ENCODE measurements at places on chromosomes 2 and 18.

- DNase-seq: no peak
These were observed 787.9 kb upstream of the RAB6C start for GRCh38 chr2:129191530-129191929.

DNA sequence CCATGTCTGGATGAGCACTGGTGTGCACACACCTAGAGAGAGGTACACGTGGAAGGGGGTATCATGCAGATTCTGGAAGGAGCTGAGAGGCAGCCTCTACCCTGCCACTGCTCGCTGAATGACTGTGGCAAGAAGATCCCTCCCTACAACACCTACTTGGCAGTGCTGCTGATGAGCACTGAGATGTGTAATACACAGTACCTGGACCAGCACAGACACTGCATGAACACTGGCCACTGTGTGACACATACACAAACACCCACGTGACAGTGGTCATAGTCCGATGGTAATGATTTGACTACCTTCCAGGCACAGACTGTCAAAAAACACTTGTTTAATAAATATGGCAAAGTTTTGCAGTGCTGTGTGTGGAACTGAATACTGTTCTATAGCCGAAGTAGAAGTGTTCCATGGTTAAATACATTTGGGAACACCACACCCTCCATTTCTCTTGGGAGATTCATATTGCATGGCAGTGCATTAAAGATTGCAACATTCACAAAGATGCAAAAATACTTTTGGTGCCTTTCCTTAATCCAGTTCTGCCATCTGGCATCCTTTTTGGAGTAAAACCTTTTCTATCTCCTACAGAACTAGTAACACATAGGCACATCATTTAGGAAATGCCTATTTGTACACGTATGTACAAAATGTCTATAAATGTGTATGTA lies 29.6 kb downstream of the MRPS5 start:
- no peak for DNase-seq

DNA sequence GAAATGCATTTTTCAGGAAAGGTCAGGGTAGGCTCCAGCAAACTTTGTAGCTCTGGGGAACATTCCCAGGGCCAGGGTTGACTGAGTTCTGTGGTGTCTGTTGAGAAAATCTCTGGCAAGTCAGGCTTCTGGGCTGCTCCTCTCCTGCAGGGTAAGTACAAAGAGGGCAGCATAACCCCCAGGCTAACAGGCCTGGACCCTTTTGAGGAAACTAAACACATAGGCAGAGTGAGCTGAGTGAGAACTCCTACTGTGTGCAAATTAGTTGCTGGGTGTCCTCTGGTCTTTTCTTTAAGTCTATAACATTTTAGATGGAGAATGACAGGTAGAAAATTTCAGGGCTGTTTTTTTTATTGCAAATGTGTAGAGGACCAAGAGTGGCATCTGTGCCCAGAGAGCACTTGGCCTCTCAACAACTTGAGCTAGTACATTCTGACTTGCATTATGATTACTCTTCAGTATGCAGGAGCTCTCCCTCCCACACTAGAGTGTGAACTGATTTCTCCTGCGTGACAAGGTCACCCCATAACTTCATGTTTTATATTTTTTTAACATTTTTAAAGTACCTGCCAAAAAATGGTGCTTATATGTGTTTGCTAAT lies 49.9 kb downstream of the GPR39 start:
- no peak for DNase-seq

GRCh38 chr2:55109219-55109891 lies 59.1 kb upstream of the RTN4 start:
- DNase-seq: no peak

DNA sequence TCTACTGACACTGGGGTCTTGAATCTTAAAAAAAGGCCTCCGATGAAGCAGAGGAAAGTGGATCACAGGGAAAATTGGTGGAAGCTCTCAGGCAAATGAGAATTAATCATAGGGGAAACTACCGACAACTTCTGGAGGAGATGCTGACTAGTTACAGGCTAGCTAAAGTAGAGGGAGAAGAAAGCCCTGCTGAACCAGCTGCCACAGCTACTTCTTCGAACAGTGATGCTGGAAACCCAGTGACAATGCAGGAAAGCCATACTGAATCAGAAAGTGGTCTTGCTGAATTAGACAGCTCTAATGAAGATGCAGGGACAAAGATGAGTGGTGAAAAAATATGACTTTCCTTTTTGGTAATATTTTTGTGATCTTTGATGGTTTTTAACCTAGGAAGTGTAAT lies 44.9 kb upstream of the SLC3A1 start:
- no peak for DNase-seq

- no peak for DNase-seq
These were observed 617.0 kb downstream of the LRP1B start for GRCh38 chr2:141513853-141514252.

DNA sequence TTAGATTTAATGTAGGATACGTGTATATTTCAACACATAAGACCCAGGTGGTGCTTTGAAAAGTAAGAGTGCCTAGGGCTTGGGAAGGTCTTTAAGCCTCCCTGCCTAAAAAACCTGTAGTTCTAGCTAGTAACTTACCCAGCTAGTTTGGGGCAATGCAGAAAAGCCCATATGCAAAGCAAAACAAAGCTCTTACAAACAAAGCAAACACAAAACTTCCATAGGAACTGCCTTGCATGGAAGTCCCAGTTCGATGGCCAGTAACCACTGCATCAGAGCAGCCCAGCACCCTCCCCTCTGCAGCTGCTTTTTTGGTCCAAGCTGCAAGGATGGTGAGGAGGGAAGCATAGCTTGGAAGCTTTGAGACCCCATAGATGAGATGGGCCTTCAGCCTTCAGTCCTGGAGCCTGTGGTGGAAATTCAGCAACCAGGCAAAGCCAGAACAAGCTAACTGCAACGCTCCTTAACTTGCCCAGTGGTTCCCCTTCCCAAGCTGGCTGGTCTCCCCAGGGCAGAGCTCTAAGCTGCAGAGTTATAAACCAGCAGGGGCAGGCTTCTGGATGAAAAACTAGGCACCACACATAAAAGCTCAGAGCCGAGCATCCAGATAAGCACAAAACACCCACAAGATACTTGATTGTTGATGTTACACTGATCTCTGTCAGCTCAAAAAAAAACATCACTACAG lies 16.2 kb downstream of the C2orf76 start:
- no peak for DNase-seq

DNA sequence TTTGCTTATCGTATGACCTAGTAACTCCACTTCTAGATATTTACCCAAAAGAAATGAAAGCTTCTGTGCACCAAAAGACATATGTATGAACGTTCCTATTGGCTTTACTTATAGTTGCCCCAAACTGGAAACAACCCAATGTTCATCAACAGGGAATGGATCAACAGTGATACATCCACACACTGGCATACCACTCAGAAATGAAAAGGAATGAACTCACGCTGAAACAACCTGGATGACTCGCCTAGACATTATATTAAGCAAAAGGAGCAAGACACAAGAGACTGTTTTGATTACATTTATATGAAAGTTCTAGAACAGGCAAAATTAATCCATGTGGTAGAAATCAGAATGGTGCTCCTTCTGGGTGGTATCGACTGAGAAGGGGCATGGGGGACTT lies 18.9 kb downstream of the ADRA2B start:
- DNase-seq: no peak

GRCh38 chr2:128396500-128396891 lies 77.8 kb upstream of the HS6ST1 start:
- no peak for DNase-seq

GRCh38 chr2:9665898-9666297 lies 35.1 kb upstream of the YWHAQ start:
- no peak for DNase-seq

DNA sequence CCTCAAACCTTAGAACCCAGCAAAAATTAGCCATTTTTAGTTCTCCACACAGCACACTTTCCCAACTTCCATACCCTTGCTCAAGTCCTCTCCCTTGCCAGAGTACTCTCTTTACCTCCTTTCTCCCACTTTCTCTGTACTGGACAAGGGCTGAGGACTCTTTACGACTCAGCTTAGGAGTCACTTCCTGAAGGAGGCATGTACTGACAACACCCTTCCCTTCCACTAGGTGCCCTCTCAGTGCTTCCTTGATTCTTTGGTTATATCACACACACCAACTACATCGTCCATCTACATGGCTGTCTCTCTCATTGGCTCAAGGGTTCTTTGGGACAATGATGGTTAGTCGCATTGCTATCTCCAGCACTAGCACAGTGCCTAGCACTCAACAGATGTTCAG lies 5.2 kb upstream of the C18orf63 start:
- no peak for DNase-seq

DNA sequence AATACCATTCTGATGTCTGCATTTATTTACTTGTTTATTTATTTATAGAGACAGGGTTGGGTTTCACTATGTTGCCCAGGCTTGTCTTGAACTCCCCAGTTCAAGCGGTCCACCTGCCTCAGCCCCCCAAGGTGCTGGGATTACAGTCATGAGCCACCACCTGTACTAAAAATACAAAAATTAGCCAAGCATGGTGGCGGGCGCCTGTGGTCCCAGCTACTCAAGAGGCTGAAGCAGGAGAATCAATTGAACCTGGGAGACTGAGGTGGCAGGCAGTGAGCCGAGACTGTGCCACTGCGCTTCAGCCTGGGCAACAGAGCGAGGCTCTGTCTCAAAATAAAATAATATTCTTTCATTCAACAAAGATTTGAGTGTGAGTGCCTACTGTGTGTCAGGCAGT lies 2.0 kb upstream of the ATP8B1 start:
- no peak for DNase-seq

DNA sequence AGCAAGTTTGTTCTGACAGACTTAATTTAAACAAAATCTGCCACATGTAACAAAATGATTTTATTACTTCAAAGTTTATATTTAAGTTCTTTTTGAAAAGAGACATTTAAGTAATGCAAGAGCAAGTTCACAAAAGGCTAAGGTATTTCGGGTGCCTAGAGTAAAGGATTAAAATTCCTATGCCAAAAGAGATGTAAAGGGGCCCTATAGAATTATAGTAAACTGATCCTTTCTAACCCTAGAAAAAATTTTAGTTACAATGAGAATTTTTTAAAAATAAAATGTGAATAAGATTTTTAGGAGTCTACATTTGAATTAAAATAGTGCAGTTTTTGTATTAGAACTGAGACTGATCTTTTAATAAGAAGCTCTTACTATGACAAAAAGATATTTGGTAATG lies 147.1 kb downstream of the PLEKHA3 start:
- DNase-seq: no peak

DNA sequence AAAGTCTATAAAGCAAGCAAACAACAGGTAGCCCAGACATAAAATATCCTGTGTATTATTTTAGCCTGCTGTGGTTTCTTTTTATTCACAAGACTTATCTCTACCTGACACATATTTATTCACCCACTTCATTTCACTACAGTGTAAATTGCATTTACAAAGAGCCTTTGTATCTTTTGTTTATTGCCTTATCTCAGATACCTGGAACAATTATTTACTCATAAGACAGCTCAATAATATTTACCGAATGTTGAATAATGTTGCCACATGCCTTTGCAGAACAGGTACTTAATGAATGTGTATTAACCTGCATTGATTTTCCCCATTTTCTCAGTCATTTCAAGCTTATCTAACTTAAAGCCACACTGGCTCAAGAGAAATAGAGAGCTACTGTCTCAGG lies 603.6 kb downstream of the FBXO15 start:
- no peak for DNase-seq

DNA sequence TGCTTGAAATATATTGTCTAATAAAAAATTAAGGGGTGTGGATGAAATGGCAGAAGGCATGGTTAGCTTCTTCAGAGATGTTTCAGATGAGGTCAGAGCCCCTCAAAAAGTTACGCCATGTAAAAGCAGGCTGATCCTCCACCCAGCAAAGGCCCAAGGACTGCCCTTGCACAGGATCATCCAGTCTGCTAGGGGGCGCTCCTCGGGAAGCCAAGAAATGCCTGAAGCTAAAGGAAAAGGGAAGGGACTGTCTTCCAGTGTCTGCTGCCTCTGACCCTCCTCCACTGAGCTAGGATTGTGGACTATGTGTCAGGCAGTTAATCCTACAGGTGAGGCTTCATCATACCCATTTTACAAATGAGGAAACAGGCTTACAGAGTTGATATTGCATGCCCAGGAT lies 33.8 kb upstream of the TEX51 start:
- no peak for DNase-seq

GRCh38 chr2:144320491-144320890 lies 199.4 kb downstream of the ZEB2 start:
- peak; percentile 35 for DNase-seq

DNA sequence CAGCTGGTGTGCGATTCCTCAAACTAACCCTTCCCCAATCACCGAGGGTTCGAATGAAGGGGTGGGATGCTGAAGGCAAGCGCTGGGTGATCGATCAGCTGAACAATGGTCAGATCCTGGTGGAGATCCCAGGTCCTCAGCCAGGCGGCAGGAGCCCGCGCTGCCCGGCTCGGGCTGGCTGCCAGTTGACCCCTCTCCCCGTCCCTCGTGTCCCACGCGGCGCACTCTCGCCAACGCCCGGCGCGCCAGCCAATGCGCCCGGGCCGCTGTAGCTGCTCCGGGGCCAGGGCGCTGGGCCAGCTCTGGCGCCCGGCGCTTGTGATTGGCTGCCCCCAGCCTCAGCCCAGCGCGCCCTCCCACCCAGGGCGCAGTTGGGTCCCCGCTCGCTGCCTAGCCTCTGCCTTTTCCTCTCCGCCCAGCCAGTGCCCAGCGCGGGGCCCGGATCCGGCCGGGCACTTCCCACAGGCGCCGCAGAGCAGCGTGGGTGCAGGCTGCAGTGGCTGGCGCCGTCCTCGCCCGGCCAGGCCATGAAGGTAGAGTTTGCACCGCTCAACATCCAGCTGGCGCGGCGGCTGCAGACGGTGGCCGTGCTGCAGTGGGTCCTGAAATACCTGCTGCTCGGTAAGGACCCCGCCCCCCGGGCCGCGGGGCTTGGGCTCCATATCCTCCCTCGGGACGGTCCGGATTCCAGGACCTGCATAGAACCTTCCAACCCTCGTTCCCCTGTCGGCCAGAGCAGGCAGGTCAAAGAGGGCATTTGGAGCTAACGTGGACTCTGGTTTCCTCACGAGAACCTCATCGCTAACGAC lies at the start of gene MOGAT1:
Gene MOGAT1, plus strand, starts transcription at position 400 of the 809 bp plus-strand sequence. Its CDS starts 128 bp downstream, at position 528.
- no peak for DNase-seq

DNA sequence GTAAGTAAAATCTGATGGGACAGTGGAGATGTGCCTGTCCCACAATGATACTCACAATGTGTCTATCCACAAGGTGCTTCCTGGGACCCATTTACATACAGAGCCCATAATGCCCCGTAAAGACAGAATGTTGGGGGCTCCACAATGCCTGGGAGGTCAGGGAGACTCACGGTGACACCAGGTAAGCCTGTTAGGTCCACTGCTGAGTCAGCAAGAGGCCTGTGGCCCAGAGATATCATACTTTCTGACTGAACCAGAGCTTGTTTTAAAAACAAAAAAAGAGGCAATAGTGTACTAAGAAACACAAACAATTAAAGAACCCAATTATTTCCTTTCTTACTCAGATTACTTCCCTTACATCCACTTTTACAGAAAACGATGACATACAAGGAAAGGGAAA lies 771.1 kb upstream of the ID2 start:
- no peak for DNase-seq

DNA sequence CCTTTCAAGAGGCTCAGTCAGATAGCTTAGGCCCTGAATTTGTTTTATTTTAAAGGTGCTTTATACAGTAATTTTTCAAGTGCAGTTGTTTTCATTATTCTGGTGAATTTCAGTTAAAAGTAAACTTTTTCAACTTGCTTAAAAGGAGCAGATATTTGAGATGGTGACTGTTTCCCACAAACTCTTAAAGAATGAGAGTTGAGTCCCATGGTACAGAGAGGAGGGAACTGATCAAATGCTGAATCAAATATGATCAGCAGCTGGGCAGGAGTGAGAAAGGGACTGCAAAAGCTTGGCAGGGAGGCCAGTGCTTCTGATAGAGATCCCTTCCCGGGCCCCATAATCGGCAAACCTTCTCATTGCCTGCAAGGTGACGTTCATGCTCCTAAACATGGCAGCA lies 91.2 kb downstream of the KCNS3 start:
- no peak for DNase-seq

All from activated T-cell treated with anti-CD3 and anti-CD28 coated beads for 24 hours (primary cell).